ENCODE measurements at places on chromosomes 4 and X.

GRCh38 chr4:86947501-86948120, 12.8 kb downstream of the AFF1 start:
- DNase-seq: no peak

DNA sequence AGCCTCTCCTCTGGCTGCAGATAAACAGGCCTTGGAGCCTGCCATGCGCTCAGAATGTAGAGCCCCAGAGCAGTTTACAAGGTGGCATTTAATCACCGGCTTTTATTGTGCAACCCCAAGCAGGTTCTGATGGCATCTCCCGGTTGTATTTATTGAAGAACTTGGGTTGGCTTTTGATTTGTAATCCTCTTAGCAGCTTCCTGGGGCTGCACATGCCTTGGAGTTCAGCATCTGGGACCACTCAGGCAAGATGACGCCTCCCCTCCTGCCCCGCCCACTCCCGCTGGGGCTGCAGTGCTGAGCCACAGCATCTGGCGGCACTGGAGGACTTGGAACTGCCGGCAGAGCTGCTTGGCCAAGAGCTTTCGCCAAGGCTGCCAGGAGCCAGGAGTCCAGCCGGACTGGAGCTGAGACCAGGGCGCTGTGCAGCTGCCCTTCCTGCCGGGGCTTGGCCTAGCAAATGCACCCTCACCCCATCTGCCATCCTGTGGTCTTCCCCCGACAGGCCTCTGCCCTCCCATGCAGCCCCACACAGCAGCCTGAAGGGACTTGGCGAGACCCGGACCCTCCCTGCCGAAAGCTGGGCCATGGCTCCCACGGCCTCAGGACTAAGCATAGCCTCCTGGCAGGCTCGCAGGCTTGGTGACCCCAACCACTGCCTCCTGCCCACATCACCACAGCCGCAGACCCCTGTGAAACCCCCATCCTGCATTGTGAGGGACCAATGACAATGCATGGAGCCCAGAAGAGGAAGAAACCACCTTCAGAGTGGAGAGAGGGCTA, 5.4 kb downstream of the HTRA3 start:
- DNase-seq: peak; percentile 77

DNA sequence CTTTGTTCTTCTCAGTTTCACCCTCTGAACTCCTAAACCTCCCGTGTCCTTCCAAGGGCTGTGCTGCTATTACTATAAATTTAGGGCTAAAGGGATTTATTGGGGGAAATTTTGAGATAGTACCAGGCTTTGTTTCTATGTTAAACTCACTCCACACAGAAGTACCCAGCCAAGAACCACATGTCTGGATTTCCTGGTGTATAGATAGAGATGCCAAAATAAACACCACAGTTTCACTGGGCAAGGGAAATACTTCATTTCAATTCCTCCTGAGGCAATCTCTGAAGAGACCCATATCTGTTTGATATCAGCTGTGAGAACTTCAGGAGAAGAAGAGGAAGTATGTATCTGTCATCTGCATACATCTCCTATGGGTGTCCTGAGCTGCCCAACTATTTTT, 21.7 kb upstream of the CLNK start:
- no peak for DNase-seq

- no peak for DNase-seq
These were observed 3.4 kb downstream of the PLAC8 start for GRCh38 chr4:83110970-83111750.

- DNase-seq: no peak
These were observed 8.1 kb upstream of the UVSSA start for GRCh38 chr4:1338752-1339414.

DNA sequence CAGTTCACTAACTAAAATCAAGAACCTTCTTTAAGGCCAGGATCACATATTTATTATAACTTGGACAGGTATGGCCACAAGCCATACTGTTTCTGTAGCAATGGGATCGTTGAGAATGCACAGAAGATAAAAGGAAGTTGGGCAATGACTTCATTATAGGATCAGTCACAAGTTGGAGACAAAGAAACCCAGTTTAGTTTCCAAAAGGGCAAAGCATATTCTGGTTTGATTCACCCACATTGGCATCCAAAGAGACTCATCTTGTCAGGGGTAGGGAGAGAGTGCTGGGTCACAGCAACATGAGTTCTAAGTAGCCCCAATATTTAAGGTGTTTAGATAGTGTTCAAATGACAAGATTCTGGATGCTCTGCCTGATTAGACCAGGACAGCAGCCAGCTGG, 317.1 kb upstream of the GALNT7 start:
- no peak for DNase-seq

GRCh38 chr4:1536579-1537409, 130.6 kb upstream of the NKX1-1 start:
- DNase-seq: no peak

- DNase-seq: no peak
These were observed 15.0 kb downstream of the TLR7 start for GRCh38 chrX:12881914-12882313.
